ENCODE measurements at places on chromosomes 3 and 15.

DNA sequence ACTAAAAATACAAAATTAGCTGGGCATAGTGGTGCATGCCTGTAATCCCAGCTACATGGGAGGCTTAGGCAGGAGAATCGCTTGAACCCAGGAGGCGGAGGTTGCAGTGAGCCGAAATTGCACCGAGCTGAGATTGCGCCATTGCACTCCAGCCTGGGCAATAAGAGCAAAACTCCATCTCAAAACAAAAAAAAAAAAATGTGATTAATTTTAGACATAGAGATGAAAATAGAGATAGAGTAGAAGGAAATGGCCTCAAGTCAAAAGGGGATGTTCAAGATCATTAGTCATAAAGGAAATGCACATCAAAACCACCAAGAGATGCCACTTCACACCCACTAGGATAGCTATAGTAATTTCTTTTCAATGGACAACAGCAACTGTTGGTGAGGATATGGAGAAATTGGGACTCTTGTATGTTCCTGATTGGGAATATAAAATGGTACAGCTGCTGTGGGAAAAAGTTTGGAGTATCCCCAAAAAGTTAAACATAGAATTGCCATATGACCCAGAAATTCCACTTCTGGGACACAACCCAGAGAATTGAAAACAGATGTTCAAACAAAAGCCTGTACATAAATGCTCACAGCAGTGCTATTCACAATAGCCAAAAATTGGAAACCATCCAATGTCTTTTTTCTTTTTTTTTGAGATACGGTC is 55.4 kb downstream of the ABHD2 start:
- DNase-seq = no peak

DNA sequence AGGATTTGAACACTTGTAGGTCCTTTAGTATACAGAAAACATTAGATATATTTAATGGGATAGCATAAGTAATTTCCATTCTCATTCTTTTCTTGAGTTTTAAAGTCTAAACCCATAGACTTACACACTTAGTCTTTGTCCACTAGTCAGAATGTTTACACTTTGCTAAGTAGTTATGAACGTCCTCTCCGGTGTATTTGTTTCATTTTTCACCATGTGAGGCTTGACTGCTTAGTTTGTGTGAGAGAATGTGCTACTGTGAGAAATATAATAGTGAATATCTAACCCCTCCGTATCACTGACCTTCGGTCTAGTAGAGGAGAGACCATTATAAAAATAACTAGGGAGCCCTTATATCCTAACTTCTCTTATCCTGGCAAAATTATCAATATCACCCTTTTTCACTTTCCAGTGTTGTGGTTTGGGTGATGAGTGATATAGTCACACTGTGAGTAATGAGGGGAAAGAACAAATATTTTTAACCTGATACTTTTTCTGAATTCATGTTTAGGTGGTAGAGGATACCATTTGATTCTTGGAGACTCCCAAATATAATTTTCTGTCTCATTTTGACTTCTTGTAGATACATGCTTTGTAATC is 122.4 kb downstream of the UBE2E2 start:
- DNase-seq = no peak

DNA sequence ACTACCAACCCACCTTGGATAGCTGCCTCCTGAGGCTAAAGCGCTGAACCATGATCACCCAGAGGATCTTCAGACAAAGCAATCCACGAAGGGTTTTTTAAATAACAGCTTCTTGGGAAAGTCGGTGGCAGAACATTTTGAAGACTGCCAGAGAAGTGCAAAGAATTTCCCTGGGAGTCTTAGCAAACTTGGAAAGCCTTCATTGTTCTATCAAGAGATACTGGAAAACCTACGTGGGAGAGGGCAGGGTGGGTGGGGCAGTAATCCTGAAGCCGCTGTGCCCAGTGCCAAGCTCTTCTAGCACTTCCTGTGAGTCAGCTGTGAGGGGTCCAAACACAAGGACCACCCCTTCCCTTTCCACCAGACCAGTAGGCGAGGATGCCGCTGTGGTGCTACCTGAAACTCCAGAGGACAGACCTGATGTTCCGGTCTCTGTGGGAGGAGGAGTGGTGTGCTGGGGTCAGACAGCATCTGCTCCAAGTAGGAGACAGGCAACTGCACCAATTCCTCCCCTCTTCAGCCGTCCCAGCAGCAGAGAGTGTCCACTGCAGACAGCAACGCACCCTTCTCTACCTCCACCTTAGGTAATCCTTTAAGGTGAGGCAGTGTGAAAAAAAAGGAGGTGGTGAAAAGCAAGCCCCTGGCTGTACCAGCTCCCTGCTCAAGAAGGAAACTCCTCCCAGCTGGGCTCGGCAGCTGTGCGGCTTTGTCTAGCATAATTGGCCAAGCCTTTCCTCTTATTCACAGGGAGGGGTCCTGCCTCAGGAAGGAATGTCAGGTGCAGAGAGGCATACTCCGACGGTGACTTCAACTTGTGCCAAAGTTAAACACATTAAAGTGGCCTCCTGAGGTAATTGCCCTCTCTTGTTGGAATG is 99.0 kb downstream of the TMCC1 start:
- no peak for DNase-seq

DNA sequence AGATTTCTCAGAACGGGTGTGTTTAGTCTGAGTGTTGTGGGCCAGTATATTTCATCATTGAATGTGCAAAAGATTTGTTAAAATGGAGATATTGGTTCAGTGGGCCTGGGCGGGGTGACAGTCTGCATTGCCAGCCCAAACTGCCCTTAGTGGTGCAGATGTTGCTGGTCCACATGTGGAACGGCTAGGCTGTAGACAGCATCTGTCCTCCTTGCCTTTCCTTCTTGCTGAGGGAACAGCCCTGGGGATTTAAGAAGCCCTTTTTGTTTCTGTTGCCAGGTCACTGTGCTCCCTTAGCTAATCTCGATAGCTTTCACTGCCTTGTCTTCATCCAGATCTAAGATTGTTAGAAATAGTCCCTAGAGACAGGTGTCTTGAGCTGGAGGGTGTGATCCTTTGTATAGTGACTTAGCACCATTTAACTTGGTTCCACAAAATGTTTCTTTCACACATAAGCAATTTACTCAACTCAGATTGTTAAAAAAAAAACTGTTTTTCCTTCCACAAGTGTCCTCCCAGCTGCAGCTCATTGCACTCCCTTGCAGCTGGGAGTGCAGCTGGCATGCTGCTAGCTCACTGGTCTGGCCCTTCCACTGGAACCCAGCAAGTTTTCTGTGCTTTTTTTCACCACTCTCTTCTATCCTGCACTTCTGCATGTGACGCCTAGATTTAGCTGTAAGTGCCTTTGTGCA is 37.5 kb downstream of the GAP43 start:
- DNase-seq = no peak

GRCh38 chr15:80020731-80021130 is 38.7 kb upstream of the ZFAND6 start:
- no peak for DNase-seq

DNA sequence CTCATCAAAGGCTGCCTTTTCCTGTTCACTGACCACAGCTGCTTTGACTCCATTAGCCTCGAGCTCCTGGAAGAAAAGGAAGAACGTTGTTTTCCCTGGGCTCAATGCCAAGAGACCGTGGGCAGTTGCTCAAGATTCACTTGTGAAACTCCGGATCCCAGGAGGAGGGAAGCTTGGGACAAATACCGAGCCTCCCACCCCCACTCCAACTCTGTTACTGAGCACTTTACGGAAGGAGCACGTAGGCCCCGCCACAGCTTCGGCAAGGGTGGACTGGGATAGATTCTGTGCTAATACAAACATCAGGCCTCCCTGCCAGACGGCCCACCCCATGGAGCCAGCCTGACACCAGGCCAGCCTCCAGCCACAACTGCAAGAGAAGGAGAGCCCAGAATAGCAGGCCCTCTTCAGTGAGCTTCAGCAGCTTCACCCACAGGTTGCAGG is 10.8 kb upstream of the FANCD2 start:
- DNase-seq = no peak

DNA sequence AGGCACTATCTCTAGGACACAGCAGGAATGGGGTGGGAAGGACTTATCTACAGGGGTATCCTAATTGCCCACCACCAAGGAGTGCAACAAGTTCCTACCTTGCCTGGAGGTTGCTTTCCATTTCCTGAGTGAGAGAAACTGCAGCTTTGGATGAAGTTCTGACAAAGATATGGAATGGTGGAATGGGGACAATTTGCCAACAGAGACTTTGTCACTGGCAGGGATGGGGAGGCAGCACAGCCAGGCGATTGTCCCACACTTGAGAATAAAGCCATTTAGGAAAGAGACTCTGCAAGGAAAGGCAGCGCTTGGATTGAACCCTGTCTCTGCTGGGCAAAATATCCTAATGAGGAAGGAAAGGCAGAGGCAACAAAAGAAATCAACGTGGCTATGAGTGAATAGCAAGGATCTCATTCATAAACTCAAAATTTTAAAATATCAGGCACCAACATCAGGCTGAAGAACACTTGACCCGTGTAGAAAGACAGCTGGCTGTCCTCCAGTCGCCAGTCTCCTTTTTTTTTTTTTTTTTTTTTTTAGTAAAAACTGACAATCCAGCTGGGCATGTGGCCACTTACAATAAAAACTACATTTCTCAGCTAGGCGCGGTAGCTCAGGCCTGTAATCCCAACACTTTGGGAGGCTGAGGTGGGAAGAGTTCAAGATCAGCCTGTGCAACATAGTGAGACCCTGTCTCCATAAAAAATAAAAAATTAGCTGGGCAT is 31.6 kb upstream of the PDE8A start:
- DNase-seq = no peak

GRCh38 chr3:137944593-137944992 is 65.4 kb upstream of the CLDN18 start:
- DNase-seq = no peak

- DNase-seq = no peak
Measured at GRCh38 chr3:4852780-4853748, 126.2 kb upstream of the BHLHE40 start.

DNA sequence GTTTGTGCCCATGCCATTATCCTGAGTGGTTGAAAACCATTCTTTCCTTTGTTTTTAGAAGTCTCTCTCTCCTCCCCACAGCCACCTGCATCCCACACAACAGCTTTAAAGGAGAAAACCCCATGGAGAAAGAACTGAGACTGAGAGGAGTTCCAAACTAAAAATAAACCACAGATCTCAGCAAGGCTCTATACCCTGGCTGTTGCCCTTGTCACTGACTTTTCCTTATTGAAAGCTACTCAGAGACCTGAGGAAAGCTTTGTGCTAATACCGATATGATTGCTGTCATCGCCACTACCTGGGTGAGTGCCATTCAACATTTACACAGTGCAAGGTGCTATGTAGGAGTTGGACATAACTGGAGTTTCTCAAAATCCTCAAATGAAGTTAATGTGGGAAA is 55.5 kb upstream of the RASGRP1 start:
- no peak for DNase-seq

DNA sequence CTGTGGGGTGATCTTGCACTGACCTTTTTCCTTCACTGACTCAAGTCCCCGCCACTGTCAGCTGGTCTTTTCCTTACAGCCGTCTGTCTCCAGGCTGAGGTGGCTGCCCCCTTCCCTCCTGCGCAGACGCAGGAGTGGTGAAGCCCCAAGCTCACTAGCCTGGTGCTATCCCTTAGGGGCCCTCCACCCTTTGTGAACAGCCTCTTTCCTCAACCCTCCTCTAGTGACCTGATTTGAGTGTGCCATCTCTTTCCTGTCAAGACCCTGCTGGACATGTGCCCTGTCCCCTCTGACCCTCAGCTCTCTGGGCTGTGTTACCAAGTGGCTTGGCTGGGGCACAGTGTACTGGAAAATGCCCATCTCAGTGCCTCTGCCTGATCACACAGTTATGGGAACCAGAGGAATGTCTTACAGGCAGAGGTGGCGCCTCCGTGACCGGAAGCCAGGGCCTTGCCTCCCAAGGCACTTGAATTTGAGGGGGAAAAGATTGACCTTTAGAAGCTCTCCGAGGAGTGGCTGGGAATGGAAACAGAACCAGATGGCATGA is 8.7 kb downstream of the KBTBD13 start:
- no peak for DNase-seq

GRCh38 chr3:151367448-151367847 is 17.1 kb downstream of the P2RY12 start:
- no peak for DNase-seq

DNA sequence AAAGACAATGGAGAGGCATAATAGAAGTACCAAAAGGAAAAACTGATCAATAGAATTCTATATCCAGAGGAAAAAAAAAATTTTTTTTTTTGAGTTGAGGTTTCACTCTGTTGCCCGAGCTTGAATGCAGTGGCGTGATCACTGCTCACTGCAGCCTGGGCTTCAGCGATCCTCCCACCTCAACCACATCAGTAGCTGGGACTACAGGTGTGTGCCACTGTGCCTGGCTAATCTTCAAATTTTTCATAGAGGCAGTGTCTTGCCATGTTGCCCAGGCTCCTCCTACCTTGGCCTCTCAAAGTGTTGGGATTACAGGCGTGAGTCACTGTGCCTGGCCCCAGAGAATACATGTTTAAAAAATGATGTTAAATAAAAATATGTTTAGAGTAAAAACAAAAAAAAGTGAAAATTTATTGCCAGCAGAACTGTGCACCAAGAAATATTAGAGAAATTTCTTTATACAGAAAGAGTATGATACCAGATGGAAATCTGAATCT is 154.3 kb upstream of the ZBTB20 start:
- no peak for DNase-seq

- DNase-seq = no peak
Measured at GRCh38 chr15:85036716-85037115, 55.1 kb downstream of the PDE8A start.

- DNase-seq = no peak
Measured at GRCh38 chr3:86175593-86176444, 815.1 kb downstream of the VGLL3 start.

- no peak for DNase-seq
Measured at GRCh38 chr15:66884661-66885237, 180.7 kb upstream of the SMAD3 start.
